ENCODE measurements at places on chromosomes 3 and 15.

DNA sequence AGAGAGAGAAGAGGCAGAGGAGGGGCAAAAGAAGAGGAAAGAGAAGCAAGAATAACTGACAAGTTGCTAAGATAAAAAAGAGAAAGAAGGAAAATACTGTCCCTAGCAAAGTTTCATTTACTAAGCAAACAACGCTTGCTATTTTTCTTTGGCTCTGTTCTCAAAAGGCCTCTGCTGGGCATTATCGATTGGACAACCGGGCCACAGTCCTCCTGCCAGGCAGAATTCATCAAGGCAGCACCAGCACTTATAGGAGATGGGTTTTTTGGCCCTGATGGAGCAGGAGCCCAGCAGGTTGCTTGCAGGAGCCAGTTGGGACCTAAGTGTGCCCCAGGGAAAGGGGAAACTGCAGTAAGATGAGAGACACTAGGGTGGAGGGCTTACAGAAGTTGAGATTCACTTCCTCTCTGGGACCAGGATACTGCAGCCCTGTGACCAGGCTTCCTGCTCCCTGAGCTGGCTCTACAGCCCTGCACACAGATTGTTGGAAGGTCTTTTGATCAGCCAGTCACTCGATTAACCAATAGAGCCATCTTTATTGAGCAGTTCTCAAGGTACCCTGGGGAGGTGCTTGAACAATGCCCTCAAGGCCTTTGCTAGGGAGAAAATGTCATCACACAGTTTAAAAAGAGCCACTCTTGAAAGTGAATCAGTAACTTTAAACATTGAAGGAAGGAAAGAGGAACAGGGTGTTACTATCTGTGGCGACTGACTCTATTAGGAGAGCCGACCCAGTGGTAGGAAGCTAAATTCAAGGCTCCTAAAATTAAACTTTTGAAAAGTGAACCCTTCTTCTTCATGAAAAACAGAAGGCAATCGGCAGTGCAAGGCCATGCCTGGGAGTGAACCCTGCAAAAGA is 28.8 kb upstream of the GLCE start:
- no peak for DNase-seq

DNA sequence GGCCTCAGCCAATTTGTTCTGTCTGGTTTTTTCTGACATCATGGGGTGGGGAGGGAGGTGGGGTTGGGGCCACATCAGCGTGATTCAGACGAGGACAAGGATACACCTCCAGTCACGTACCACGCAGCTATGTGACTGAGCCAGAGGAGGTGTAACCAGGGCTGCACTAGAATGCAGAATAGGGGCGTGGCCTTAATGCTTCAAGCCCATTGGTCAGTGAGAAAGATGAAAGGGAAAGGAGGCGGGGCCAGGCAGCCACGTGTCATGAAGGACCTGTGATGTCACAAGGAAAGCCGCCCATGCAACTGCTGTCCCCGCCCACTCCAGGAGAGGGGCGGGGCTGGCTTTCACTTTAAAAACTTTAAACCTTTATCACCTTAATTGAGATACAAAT is at the start of gene GOLGA6L2:
GOLGA6L2 (minus strand) TSS at position 137 of the 394 bp plus-strand sequence; CDS start at position 75, 62 bp downstream.
- DNase-seq, result no peak

DNA sequence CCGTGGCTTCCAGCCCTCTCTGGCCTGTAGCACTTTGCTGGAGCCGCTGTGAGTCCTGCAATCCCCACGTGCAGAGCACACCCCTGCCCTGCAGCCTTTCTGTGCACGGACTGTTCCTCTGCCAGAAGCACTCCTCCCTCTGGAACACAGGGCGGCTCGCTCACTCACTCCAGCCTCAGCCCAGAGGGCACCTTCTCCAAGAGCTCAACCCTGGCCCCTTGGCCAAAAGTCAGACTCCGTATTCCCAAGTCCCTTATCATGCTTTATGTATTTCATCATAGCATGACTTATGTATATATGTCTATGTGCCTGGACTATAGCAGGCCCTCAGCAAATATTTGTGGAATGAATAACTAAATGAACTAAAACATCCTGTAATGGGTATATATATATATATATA is 63.2 kb downstream of the ASB7 start:
- no peak for DNase-seq

GRCh38 chr3:36201546-36201945 is 178.8 kb upstream of the STAC start:
- no peak for DNase-seq

DNA sequence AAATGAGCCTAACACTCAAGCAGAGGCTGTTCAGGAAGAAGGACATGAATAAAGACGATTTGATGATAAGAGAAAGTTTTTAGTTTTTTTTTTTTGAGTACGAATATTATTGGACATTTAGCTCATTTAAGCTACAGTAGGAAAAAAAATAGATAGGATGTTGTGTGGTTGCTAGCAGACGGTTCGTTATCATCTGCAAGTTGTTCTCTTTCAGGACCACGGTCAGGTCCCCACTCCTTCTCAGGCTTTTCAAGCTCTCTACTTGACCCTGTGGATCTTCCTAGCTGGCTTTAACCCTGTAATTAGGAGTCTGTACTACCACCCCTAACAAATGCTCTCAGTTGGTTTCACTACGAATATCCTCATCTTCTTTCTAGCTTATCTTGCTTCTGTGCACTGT is 1.1 kb downstream of the KCNH8 start:
- no peak for DNase-seq

DNA sequence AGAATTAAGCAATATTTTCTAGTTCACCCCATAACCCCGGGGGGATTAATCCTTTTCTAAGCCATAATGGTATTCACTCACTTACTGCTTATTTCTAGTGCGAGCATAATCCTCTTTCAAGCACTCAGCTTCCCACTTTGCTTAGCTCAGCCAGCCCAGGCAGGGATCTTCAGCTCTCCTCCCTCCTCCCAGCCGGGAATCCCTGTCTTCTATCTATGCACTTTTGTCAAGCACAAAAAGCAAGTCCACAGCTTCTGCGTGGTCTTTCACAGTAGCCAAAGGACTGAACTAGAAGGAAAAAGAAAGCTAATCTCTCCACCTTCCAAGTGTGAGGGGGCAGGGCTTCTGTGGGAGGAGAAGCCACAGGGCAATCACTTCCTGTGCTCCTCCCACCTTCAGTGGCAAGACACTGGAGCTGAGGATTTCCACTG is 62.8 kb downstream of the PEX5L start:
- DNase-seq, result no peak

GRCh38 chr3:16239086-16239770 is 25.5 kb downstream of the DPH3 start:
- DNase-seq, result no peak

DNA sequence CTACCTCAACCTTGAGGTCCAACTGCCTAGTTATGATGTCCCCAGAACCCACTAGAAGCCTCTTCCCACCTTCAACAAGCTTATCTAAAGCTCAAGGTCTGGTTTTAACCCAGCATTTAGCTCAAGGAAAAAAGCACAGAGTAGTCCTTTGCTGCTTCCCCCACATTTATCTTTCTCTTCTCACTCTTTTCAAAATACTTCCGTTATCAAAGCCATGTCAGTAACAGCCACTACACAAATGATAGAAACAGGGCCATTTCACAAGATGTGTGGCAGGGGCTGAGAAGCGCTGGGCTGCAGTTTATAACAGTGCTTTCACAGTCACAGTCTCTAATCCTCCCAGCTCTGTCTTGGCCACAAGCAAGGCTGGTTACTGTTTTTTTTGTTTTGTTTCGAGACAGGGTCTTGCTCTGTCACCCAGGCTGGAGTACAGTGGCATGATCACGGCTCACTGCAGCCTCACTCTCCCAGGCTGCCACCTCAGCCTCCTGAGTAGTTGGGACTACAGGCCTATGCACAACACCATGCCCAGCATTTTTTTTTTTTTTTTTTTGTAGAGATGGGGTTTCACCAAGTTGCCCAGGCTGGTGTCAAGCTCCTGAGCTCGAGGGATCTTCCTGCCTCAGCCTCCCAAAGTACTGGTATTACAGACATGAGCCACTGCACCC is 218.8 kb downstream of the OSBPL10 start:
- DNase-seq, result no peak

DNA sequence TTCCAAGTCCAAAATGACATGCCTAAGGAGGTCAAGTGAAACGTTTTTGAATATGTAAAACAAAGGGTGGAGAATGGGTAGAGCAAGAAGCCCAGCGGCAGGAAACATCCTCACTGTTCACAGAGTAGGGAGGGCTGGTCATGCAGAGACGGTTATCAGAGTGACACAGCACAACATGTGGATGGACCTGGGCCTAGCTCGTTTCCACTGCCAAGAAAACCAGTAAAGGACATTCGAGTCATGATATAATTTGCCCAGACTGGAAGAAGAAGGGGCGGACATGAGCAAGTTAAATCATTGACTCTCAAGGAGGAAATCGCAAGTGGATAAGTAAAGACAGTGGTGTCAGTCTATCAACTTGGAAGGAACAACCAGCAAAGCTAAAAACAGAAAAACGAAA is 89.3 kb downstream of the LRIG1 start:
- no peak for DNase-seq

DNA sequence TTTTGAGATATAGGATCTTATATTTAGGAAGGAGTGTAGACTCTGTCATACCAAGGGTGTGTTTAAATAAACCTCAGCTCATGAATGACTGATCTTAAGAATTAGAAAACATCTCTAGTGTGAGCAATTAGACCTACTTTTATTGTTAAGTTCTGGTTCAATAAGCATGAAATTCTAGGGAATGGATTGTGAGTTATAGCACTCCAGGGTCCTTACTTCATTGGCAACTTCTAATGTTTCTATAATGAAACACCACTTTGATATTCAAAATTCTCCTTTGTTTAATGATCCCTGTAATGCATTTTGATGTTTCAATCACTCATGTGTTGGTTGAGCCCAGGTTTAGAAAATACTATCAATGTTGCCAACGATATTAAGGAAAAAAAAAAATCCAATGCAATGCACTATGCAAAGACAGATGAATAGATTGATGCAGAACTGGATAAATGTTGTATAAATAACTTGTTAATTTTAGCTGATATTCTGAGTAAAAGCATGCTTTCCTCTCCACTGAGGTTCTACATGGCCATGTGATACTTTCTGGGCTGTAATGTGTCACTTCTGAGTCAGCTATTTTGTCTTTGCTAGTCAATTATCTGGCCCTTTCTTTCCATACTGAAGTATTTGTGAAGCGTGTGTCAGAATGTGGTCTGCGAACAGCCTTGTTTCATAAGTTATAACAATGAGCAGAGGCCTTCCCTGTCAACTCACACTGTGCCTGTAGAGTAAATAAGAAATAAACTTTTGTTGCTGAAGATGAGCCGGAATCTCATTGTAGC is 1035.9 kb downstream of the PLOD2 start:
- no peak for DNase-seq

DNA sequence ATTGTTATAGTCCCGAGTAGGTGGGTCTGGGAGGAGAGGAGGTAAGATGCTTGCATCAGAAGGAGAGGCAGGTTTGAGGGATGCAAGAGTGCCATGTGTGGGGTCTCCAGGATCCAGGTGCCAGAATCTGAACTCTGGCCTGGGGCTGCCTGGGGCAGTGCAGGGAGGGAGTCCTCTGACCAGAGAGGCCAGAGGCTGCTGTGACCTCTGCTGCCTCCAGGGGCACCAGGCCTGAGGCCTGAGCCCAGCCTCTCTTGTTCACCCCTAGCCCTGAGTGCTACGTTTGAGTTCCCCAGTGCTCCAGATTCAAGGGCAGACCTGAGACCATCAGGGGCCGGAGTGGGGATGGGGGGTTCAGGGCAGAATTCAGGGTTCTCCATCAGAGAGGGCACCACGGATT is 7.4 kb downstream of the SLC38A3 start:
- no peak for DNase-seq

DNA sequence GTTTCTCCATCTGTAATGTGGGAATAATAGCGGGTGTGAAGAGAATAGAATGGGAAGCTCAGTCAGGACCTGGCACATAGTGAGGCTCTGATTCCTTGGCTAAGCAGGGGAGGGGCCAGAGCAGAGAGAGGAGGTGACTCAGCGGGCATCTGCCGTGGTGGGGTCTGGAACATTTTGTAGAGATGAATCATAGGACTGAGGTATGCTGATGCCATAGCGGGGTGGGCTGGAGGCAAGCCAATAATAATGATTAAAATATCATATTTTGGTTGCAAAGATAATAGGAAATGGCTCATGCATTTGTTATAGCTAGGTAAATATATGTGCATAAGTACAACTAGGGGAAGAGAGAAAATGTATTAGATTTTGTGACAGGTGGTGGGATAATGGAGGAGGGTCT is 11.2 kb downstream of the TGM4 start:
- no peak for DNase-seq

- DNase-seq, result no peak
Observed at GRCh38 chr3:171811913-171812335, 1.6 kb upstream of the PLD1 start.

DNA sequence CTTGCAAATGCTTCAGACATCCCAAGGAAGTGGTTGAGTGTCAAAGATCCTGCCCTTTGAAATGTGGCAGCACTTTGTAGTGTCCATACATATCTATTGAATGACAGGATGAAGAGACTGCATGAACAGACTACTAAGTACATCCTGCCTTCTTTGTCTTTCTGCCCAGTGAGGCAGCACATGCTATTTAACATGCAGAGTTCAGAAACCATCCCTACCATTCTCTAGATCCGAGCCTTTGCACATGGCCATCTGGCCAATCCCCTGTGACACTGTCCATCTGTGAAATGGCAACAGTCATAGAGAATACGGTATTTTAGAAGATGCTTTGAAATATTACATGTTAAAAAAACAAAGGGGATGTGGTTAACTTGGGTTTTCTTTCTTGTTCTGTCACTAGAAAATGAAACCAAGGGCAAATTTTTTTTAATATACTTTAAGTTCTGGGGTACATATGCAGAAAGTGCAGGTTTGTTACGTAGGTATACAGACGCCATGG is 519.6 kb downstream of the NTRK3 start:
- DNase-seq, result no peak

DNA sequence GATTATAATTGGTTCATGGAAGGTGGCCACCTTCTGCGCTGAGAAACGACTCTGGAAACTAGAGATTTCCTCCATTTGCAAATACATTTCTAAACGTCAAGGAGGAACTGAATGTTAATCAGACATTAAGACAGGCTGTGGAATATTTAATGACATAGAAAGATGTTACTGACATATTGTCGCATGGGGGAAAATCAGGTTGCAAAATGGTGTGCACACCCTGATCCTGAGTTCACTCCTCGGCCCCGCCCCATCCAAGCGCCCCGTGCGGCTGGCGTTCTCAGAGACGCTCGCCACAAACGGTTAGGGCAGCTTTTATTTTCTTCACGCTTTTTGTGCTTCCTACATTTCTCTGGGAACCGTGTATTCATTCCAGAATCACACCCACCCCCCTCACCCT is 10.7 kb downstream of the H1-8 start:
- DNase-seq, result no peak

DNA sequence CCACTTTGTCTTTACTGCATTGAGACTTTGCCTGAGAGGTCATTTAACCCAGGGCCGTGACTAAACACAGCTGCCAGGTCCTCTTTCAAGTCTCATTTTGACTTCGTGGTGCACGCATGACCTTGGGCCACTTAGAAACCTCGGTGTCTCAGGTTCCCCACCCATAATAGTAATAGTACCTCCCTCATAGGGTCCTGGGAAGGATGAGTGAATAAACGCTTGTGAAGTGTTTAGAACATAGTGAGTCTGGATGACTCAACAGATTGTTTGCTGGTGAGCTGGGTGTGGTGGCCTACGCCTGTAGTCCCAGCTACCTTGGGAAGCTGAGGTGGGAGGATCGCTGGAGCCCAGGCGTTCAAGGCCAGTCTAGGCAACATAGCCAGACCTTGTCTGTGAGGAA is 56.3 kb downstream of the BDH1 start:
- no peak for DNase-seq

- DNase-seq, result no peak
Observed at GRCh38 chr3:133124511-133124910, 86.3 kb downstream of the TMEM108 start.
